ENCODE measurements at places on chromosomes 6 and 20. TPM values are rescaled to one million over a fixed set of nuclear protein-coding genes. Genes with fewer than 3 reads are reported as not detected.

DNA sequence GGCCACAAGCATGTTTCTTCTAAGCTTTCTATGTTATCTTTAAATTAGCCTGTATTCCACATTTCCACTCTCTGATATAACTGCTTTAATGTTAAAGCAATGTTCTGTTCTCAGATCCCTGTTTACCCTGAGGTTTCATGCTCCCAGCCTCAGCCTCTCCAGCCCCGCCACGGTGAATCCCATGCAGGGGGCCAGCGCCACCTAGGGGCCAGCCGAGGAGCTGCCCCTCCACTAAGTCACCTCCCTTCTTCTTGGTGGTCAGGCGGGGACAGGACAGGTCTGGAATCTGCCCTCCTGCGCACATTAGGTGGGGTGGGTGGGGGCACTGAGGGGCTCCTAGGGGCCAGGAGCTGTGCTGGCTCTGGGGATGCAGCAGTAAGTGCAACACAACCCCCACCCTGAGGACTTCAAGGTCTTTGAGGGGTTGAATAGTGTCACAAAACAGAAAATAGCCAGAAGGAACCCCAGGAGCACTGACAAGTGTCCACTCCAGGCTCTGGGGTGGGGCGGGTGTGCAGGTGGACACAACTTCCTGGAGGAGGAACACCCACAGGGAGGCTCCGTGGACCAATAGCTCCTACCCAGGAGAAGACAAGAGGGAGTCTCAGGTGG is 61.6 kb downstream of the RAB44 start:
- DNase-seq = peak; percentile 80

DNA sequence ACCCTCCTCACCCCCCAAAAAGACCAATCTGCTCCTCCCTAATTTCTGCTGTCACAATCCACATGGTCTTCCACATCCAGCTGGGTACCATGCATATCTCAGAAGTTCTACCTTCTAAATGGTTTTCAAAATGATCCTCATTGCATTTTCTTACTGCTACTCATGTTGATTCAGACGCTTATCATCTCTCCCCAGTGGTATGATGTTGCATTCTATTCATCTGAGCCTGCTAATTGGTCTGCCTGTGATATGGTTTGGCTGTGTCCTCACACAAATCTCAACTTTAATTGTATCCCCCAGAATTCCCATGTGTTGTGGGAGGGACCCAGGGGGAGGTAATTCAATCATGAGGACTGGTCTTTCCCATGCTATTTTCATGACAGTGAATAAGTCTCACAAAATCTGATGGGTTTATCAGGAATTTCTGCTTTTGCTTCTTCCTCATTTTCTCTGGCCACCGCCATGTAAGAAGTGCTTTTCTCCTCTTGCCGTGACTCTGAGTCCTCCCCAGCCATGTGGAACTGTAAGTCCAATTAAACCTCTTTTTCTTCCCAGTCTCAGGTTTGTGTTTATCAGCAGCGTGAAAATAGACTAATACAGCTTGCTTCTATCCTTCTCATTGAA is 41.4 kb upstream of the CLIC5 start:
- DNase-seq = no peak

- no peak for DNase-seq
Observed at GRCh38 chr6:100968949-100969348, 87.8 kb upstream of the ASCC3 start.

DNA sequence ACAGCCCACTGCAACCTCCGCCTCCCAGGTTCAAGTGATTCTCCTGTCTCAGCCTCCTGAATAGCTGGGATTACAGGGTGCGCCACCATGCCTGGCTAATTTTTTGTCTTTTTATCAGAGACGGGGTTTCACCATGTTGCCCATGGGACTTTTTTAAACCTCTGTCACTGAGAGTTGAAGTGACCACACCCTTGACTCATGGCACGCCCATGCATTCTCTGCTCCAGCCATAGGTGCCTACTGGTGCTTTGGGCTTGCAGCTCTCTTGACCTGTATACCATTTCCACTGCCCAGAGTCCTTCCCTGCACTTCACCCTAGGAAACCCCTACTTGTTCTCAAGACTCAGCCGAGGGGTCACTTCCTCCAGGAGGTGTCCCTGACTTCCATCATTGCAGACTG is 2.4 kb upstream of the SCRT2 start:
- no peak for DNase-seq

GRCh38 chr6:148682990-148683389 is 63.8 kb upstream of the UST start:
- DNase-seq = no peak

DNA sequence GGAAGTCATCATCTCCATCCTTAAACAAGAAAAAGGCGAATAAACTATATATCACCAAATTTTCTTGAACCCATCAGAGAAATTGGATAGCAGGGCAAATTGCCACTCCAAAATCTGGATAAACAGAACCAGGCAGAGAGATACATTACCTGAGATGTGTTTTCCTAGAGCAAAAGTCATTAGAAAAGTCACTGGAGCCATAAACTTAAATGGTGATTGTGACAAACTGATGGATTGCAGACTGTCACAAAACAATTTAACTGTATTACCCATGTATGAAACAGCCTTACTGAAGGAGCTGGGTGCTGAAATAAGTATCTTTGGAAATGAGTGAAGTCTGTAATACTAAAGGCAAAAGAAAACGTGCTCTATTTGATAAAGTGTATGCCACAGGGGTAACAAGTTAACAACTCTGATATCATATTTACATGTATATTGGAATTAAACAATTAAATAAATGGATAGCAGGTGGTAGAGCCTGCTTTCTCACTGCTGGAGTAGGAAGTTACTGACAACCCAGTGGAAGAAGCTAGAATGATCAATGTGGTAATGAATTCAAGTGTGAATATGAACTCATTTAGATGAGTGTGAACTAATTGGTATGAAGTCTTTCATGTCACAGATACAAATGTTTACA is 186.9 kb downstream of the LMBRD1 start:
- no peak for DNase-seq

- DNase-seq = no peak
Observed at GRCh38 chr20:35025116-35025515, 67.5 kb downstream of the TRPC4AP start.

DNA sequence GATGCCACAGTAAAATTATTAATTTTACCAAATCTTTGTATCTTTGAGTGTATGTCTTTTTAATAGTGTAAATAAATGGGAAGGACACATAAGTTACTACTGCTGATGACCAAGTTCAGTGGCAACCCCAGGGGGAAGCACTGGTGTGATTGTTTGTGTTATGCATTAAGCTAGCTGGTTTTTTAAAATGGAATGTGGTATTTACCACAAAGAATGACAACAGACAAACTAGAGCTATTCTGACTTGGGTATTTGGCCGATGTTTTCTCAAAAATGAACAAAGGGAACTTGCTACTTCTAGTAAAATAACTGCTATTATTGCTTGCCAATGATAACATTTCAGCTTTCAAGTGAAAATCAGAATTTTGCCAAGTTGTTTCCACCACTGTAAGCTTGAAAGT is 2.9 kb downstream of the FNDC1 start:
- no peak for DNase-seq

- DNase-seq = no peak
Observed at GRCh38 chr6:80544555-80544954, 438.1 kb downstream of the BCKDHB start.

DNA sequence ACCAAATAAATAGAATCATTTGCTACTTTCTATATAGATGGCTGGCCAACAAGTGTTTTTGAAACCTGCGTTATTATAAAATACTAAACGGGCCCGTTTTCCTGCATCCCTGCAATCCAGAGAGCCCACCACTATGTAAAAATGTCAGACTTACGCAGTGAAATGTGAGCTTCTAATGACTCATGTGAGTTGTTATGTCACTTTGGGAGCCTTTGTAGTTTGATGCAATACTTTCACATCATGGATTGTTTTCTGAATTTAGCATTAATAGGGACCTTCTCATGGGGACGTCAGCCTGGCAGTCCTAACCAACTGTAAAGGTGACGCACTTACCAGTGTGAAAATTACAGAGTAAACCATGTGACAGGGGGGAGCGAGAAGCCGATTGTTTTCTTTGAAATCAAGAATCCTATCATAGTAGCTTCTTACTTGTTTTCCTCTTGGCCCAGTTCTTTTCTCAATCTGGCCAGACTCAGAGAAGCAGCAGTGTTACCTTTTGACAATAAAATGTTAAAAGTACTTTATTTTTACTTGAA is 75.3 kb downstream of the SSR1 start:
- no peak for DNase-seq

- peak; percentile 71 for DNase-seq
Observed at GRCh38 chr6:53484476-53485280, 60.2 kb downstream of the GCLC start.

DNA sequence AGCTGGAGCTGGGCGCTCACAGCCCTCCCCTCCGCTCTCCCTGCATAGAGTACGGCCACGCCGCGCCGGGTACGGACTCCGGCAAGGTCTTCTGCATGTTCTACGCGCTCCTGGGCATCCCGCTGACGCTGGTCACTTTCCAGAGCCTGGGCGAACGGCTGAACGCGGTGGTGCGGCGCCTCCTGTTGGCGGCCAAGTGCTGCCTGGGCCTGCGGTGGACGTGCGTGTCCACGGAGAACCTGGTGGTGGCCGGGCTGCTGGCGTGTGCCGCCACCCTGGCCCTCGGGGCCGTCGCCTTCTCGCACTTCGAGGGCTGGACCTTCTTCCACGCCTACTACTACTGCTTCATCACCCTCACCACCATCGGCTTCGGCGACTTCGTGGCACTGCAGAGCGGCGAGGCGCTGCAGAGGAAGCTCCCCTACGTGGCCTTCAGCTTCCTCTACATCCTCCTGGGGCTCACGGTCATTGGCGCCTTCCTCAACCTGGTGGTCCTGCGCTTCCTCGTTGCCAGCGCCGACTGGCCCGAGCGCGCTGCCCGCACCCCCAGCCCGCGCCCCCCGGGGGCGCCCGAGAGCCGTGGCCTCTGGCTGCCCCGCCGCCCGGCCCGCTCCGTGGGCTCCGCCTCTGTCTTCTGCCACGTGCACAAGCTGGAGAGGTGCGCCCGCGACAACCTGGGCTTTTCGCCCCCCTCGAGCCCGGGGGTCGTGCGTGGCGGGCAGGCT is 4.6 kb downstream of the KCNK15 start:
- DNase-seq = no peak

- no peak for DNase-seq
Observed at GRCh38 chr6:122657601-122658000, 47.4 kb downstream of the PKIB start.

DNA sequence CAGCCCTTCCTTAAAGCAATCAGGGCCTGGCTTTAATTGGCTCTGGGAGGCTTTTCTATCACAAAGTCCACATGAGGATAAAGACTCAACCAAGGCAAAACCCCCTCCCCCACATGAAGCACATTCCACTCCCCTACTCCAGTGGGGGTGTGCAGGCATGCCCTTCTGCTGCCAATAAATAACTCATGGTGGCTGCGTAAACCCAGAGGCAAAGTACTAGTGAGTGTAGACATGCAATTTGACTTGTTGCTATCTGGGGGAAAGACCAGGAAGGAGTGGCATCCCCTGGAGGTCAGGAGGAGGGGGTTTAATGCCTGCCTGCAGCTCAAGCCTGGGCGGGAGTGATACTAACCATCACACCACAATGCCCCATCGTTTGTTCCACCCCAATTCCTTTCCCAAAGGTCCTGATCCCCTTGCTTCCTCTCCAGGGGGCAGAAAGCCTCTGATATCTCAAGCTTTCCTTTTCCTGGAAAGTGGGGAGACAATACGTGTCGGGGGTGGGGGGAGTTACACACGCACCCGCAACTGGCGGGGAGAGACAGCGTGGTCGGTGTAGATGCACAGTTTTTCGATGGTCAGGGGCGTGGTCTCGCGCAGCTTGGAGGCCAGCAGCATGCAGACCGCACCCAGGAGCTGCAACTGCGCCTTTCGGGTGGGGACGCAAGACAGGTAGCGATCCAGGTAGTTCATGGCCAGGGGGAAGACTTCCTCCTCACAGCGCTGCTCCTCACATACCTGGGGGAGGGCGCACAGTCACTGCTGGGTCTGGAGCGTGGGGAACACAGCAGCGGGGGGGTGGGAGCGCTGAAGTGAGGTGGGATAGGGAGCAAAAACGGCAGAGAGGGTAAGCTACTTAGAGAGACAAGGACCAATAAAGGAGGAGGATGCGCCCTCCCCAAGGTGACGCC is 1.5 kb downstream of the CCND3 start:
- peak; percentile 30 for DNase-seq

- no peak for DNase-seq
Observed at GRCh38 chr6:49336514-49337131, 126.4 kb downstream of the MMUT start.

- no peak for DNase-seq
Observed at GRCh38 chr6:107509506-107509905, 19.6 kb downstream of the SOBP start.

DNA sequence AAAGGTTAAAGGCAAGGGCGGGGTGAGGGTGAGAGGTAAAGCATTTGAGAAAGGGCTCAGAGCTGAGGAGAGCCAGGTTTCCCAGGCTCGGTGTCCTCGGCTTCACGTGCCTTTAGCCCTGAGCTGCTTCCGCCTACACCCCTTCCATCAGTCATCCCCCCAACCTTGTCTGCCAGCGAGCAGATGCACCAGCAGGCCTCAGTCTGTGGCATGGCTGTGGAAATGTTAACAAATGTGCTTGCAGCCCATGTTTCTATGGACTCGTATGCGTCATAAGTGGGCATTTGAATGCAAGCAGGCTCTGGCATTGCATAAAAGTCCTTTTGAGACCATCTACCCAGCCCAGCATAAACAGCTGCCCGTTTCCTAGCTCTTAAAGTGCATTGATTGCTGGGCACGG is 88.8 kb downstream of the SYNJ2 start:
- DNase-seq = no peak

GRCh38 chr6:148620579-148621298 is 126.1 kb upstream of the UST start:
- no peak for DNase-seq

GRCh38 chr20:53635221-53635620 is 41.6 kb upstream of the ZNF217 start:
- no peak for DNase-seq

- no peak for DNase-seq
Observed at GRCh38 chr6:18269253-18269652, 4.9 kb upstream of the DEK start.

- DNase-seq = no peak
Observed at GRCh38 chr20:25227317-25227831, 20.5 kb upstream of the PYGB start.

- no peak for DNase-seq
Observed at GRCh38 chr20:40633123-40633850, 55.7 kb downstream of the MAFB start.

DNA sequence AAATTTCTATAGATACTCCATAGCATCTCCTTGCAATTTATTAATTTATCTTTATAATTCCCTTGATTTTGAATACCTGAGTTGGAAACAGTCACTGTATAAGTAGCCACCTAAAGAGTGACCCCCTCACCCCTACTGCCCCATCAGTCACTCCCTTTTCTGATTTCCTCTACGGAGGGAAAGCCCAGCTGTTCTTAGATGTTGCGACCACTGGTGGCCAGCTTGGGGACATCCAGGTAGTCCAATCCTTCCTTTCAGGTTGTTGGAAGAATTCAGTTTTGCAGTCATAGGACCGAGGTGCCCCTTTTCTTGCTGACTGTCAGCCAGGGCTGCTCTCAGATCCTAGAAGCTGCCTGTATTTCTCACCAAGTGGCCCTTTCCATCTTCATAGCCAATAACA is 87.8 kb downstream of the BMP6 start:
- DNase-seq = no peak

DEFB113 gene
- not detected for total RNA-seq

EYA2 gene
- total RNA-seq = not detected

C6orf141 gene
- total RNA-seq = not detected

FIG4 gene
- 5.9 TPM for total RNA-seq

SPTLC3 gene
- total RNA-seq = 0.16 TPM

HIVEP1 gene
- 24.2 TPM for total RNA-seq
